ENCODE measurements at places on chromosomes 2 and 18.
A peak's percentile ranks its signal among the peaks of the same experiment; 100 is the strongest.

GRCh38 chr18:6882401-6882800 is 152.9 kb downstream of the ARHGAP28 start:
- DNase-seq: no peak

DNA sequence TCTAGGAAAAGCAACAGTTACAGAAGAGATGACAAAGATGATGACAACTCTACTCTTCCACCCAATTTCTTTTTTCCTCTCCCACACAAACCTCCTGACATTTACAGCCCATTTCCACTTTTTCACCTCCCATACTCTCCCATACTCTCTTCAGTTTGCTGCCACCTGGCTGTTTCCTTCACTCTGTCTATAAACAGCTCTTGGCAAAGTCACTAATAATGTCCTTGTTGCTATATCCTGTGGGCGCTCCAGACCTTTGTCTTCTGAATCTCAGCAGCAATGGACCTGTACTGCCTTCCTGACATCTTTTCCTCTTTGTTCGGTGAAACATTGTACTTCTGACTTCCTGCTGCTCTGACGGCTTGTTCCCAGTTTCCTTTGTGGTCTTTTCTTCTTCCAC is 60.7 kb upstream of the CAVIN2 start:
- DNase-seq: no peak

DNA sequence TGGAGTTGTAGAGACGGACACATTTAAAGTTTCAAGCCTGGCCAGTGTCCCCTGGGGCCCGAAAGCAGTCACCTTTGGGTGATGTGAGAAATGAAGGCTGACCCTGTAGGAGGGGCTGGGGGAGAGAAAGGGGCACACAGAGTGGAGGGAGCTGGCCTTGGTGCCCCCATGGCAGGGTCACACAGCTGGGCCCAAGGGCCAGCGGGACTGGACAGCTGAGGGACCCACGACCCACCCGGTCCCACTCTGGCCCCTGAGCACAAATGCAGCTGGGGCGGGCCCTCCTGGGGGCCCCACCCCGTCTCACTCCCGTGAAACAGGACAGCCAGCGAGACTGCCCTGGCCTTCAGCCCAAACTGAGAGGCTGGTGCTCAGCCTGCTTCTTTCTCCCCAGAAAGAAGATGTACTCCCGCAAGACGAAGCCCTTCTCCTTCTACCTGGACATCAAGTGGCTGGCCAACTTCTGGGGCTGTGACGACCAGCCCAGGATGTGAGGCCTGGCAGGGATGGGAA is 6.1 kb downstream of the AGXT start:
- DNase-seq: no peak

DNA sequence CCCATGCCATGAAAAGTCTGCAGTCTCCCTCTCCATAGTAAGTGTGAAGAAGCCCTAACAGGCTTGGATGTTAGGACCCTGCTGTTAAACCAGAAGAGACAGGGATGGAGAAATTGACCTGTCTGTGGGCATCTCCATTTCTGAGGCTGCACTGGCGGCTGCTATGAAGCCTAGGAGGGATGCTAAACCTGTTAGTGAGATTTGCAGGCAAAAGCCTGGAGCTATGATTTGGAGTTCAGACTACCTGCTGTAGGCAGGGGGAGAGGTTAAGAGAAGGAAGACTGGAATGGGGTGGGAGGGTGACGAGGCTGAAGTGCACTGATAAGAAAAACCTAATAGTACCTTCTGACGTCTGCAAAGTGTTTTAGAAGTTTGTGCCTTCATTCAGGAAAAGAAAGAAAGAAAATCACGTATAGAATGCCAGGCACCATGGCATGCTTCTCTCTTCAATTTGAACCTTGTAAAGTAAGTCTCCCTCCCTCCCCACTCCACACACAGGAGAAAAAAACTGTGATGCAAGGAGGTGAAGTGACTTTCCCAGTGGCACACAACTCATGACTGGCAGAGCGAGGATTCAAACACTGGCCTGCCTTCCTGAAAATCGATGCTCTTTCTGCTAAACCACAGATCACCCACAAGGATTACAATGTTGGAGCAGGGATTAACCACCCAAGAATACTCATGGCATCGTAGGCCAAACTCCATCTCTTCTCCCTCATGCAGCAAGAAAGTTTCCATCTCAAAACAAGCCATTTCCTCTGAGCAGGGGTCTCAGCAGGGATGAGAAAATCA is 98.5 kb upstream of the PKDCC start:
- DNase-seq: no peak

- DNase-seq: no peak
Observed at GRCh38 chr2:74183878-74184277, 5.2 kb upstream of the MOB1A start.

GRCh38 chr2:238694922-238695321 is 153.0 kb upstream of the TWIST2 start:
- DNase-seq: no peak

DNA sequence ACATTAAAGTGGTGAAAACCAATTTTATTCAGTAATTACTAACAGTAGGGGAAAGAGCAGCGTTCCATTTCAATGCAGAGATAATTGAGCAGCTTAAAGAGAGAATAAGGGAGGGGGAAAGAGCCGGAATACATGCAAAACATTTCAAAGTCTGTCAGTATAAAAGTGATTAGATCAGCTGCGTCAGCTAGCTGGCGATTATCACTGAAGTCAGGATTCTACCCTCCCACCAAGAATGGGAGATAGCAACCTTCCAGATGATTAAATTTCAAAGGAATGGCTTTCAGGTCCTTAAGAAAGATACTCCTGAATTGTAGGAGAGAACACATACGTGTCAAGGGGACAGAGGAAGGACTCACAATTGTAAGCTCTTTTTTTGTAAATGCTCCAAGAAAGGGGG is 2.7 kb upstream of the ZC3H6 start:
- no peak for DNase-seq

DNA sequence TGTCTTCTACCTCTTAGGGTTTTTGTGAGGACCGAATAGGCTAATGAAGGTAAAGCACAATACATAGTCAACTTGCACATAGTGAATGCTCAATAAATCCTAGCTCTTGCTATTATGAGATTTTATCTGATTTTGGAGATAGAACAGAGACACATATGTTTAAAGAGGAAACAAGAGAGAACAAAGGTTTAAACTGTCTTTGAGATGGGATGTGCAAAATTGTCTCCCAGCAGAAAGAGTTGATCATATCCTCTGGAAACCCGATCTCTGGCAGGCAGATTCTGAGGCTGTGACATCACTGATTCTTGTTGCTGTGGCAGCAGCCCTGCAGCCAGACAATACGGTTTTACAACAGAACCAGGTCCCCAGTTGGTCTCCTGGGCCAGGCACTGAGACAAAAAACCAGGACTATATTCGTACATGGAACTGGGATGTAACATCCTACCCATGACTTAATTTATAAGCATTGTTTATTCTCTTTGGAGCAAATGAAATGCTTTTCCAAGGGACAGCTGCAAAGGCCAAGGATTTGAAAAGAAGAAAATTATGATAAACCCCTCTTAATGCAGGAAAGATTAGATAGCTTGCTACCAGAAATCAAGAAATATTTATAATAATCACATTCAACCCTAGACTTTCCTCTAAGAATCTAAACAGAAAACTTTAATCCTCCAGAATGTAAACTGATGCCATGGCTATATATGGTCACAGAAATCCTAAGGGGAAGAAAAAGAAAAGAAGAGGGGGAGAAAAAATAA is 80.2 kb downstream of the SLC8A1 start:
- no peak for DNase-seq

- no peak for DNase-seq
Observed at GRCh38 chr18:34028324-34028723, 196.4 kb downstream of the NOL4 start.

GRCh38 chr18:32735781-32736180 is 37.0 kb downstream of the KLHL14 start:
- no peak for DNase-seq

- no peak for DNase-seq
Observed at GRCh38 chr2:143515318-143515717, 386.1 kb downstream of the ARHGAP15 start.

GRCh38 chr2:28666496-28667184 is 85.0 kb upstream of the PPP1CB start:
- DNase-seq: no peak

DNA sequence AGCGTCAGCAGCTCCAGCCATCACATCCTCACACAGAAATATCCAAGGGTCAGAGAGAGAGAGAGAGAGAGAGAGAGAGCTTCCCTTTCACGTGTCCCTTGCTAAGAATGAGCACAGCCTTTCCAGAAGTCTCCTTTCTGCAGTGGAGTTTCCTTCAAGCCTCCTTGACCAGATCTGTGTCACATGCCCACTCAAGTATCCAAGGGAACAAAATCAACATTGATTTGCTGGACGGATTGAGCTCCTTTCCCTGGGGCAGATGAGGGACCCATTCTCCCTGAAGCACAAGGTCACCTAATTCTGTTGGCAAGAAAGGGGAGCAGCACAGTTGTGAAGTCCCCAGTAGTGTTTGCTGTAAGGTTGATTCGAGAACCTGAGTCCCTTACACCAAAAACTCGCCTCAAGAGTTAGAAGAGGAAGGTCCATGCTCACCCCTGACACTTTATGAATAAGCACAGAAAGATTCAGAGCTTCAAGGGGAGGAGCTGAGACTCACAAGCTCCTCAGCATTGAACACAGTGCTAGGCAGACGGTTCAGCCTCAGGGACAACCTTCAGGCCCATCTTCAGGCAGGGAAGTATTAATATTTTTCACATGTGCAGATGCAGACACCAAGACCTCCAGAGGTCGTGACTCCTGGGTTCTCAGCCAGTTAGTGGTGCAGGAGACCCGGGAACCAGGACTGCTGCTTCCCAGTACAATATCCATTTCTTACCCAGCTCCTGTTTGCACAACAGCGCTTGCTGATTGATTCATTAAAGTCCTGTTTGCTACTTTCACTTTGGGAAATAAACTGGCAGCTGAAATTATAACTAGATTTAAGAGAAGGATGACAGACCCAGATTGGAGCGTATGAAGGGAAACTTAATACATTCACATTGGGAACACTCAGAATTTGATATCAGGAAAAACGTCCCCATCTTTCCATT is 38.2 kb upstream of the MARCO start:
- DNase-seq: no peak

DNA sequence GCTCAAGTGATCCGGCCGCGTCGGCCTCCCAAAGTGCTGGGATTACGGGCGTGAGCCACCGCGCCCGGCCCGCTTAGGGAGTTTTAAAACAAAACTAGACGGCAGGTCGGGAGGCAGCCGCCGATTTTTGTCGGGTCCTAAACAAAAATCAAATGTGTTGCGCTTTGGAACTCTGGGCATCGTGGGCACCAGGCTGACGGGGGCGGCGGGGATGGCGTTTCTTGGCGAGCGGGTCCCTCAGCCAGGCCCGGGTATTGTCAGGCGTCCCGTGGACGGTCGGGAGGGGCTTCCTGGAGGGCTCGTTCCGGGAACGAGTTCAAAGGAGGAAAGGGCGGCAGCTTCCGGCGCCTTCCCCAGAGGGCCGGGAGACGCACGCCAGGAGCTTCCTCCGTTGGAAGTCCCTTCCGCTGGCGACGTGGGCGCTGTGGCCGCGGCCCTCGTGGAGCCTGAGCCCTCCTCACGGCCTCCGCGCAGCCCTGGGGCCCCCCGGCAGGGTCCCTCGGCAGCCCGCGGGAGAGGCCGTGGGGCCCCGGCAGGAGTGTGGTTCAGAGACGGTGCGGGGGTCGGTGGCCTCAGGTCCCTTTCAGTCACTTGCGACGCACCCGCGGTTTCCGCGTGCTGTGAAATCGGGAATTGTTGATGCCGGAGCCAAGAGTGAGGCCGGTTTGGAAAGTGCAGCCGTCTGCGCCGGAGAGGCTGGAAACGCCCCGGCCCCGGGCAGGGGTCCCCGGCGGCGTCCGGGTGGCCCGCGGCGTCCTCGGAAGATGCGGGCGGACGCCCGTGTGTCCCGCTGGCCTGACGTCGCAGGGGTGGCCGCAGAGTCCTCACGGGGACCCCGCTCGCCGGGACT is 59.3 kb downstream of the EMILIN2 start:
- peak; percentile 18 for DNase-seq
